ENCODE measurements at places on chromosomes 13 and 19. TPM values are rescaled to one million over a fixed set of nuclear protein-coding genes. Genes with fewer than 3 reads are reported as not detected.

Gene ZNF177
- polyA plus RNA-seq = 1.8 TPM

Gene SPRY2
- 15.6 TPM for polyA plus RNA-seq

Gene NCAN
- 0.04 TPM for polyA plus RNA-seq

- DNase-seq = no peak
Observed at GRCh38 chr13:63304497-63304896, 1888.8 kb upstream of the PCDH20 start.

GRCh38 chr13:27264648-27265047 lies 6.0 kb upstream of the RASL11A start:
- DNase-seq = no peak

GRCh38 chr19:50198431-50199258 lies 4.8 kb upstream of the MYH14 start:
- no peak for DNase-seq

DNA sequence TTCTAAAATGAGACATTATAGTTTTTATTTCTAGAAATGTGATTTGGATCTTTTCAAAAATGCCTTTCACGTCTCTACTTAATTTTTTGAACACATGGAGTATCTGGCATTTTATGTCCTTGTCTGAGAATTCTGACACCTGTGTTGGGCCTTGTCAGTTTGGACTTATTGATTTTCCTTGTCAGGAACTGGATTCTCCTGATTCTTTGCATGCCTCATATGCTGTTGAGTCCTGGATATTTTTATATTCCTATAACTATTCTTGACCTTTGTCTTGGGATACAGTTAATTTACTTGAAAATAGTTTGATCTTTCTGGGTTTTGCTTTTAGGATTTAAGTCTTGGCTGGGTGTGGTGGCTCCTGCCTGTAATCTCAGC lies 10.3 kb downstream of the ADPRHL1 start:
- no peak for DNase-seq

DNA sequence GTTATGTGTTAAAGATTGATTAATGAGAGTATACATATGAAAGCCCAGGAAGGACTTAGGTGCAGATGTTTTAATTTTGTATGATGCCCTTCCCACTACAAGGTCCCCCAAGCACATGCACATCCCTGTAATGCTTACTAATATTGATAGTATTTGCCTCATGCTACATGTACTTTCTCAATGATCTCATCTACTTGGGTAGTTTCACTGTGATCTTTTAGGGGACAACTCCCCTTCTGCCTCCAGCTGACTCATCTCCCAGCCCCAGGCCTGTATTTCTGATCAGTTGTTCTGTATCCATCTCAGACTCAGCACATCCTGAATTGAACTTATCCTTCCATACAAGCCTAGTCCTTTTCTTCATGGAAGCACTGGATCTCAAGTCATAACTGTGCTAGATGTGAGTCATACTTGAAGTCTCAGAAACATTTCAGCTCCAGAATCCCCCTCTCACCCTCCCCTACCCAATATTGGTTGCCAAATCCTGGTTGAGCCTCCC lies 49.4 kb upstream of the INTS6 start:
- no peak for DNase-seq
